EH (cell line): ENCODE measurements at places on chromosomes 5 and 9.
A peak's percentile ranks its signal among the peaks of the same experiment; 100 is the strongest.

DNA sequence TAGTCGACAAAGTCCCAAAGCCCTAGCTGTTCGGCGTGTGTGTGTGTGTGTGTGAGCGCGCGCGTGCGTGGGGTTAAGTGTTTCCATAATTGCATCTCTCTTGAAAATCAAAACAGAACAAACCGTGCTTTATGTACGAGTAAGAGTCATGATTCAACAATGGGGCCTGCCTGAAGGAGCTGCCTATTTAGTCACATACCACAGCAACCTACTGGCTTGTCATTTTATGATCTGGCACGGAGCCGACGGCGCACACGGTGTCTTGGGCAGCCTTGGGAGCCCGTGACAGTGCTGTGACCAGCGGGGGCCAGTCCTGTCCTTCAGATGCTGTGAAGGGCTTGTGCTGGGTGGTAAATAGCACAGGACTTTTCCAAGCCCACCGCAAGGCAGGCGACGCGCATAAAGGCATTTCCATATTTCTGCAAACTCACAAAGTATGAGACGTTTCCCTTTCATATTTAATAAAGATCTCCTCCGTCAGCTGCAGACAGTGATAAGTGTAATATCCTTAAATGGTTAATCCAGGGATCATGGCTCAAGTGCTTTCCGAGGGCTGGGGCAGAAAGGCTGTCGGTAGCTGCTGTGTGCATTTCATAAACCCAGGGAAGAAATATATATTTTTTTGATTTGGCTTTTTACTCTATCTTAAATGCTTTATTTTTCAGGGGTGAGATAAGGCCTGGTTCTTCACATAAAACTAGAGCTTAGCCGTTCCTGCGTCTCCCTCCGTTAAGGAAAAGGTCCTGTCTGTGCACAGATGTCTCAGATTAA, 270.2 kb upstream of the IRX1 start:
- no peak for DNase-seq

- DNase-seq, result no peak
Observed at GRCh38 chr5:75964008-75964407, 119.2 kb upstream of the SV2C start.

- DNase-seq, result no peak
Observed at GRCh38 chr5:143436871-143437270, 33.4 kb upstream of the NR3C1 start.

DNA sequence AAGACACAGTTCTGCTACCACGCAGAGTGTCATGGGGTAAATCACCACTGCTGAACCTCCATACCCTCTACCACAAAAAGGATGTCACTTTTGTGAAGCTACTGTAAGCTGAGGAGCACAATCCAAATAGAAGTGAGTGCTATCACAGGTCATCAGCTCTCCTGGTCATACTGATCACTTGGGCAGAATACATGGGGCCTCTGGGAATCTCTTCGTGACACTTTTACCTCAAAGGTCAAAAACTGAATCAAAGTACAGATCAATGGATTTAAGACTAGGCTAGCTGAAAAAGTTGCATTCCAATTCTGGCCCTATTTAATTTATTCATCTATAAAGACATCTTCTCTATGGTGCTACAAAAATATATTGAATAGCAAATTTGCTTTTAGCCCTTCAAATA, 115.5 kb downstream of the MPDZ start:
- no peak for DNase-seq

GRCh38 chr9:116280529-116280928, 126.9 kb downstream of the PAPPA start:
- no peak for DNase-seq

DNA sequence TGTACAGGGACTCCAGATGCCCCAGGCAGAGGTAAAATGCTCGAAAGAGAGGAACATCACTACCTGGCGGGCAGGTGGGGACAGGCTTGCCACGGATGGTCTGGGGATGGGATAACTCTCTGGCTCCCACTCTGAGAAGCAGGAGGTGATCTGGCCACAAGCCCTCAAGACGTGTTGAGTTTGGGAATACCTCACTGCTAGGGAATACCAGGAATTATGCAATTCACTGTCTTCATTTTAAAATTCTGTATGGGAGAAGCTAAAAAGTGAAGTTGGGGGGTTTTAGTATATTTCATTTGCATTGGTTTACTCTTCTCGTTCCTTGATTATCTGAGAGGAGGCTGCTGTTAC, 510.4 kb downstream of the CCDC171 start:
- DNase-seq, result no peak

DNA sequence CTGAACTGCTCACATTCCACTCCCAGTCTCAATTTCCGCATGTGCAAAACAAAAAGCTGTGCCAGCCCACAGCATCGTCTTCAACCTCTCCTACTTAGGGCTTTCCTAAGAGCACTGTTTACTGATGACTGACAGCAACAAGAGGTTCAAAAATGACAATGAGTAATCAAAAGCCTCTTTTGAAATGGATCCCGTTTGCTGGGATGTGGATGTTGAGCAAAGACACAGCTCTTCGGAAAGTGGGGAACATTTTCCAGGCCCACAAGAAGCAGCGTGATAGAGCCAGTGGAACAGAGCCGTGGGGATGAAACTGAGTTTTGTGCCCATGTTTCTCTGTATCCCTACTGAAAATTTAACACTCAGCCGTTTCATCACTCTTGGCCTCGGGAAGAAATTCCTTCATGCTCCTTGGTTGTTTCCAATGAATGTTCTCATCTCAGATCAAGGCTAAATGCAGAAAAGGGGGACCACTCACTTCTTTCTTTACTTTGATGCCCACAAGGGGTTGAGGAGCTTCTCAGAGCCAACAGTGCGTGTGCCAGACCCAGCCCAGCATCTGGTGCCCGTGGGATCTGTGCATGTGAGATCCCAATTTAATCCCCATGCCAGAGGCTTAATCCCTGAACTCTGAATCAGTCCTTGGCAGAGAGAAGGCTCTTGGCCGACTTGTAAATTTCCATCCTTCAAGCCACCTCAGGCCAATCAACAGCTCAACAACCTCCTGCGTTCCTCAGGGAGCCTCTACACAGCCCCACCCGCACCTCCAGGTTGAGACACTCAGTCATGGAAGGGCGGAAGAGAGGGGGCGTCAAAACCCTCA, 230.2 kb upstream of the DAPK1 start:
- DNase-seq, result peak; percentile 67

- DNase-seq, result no peak
Observed at GRCh38 chr9:624935-625500, 216.5 kb upstream of the DMRT1 start.

DNA sequence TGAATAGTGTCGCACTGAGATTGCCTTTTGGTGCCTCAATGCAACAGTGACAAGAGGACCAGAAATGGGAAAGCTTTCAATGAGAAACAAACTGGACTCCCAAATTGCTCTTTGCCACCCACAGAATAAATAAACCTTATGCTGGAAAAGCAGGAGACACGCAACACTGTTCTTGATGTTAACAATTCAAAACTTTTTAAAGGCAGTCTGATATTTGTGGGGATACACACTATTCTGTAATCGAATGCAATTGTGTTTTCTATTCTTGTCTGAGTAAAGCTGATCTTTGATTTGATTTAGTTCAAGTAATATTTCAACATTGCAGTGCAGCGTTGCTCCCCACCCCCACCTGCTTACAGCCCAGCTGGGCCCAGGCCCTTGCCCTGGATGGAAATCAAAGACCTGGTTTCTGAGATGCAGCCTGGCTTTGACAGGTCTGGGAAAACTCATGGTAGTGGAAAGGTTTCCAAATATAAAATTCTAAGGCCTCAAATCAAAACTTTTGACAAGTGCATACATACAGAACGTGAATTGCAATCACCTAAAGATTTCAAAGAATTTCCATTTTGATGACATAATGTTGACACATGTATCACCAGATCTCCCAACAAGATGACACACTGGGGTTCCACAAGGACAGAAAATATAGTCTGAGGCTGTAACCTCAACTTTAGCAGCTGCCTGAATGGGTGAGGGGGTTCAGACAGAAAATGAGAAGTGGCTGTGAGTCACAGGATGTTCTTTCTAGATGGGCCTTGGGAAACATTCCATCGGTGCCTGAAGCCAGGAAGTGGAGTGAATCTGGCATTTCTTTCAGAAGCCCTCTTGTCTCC, 55.1 kb downstream of the ABCA1 start:
- peak; percentile 99 for DNase-seq

- no peak for DNase-seq
Observed at GRCh38 chr9:112833081-112833480, 57.6 kb downstream of the SLC46A2 start.

GRCh38 chr9:126397056-126397455, 70.4 kb downstream of the MVB12B start:
- DNase-seq, result no peak

DNA sequence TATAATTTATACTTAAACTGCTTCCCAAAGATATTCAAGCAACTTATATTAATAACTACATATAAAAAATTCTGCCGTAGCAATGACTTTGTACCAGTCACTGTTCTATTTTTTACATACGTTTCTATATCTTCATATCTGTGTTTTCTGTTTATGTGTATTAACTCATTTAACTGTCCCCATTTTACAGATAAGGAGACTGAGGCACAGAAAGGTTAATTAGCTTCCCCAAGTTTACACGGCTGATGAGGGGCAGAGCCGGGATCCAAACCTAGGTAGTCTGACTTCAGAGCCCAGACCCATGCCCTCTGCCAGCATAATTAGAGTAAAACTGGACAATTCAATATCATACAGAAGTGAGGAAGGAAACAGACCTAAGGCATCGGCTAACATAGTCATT, 259.7 kb upstream of the TUT7 start:
- no peak for DNase-seq

- peak; percentile 93 for DNase-seq
Observed at GRCh38 chr5:43040287-43041098, at the start of gene ANXA2R. ANXA2R (minus strand) TSS chr5:43040319; CDS start chr5:43040046, 273 bp downstream.

GRCh38 chr9:34628656-34629490, at the start of gene ARID3C:
ARID3C (minus strand) TSS chr9:34629066; CDS start chr9:34628014, 1,052 bp downstream.
- no peak for DNase-seq

GRCh38 chr9:37503736-37504135, 18.0 kb downstream of the POLR1E start:
- DNase-seq, result peak; percentile 17

- DNase-seq, result no peak
Observed at GRCh38 chr5:1217596-1218206, 7.5 kb upstream of the SLC6A18 start.

GRCh38 chr5:33696411-33696810, 195.4 kb downstream of the ADAMTS12 start:
- DNase-seq, result no peak

DNA sequence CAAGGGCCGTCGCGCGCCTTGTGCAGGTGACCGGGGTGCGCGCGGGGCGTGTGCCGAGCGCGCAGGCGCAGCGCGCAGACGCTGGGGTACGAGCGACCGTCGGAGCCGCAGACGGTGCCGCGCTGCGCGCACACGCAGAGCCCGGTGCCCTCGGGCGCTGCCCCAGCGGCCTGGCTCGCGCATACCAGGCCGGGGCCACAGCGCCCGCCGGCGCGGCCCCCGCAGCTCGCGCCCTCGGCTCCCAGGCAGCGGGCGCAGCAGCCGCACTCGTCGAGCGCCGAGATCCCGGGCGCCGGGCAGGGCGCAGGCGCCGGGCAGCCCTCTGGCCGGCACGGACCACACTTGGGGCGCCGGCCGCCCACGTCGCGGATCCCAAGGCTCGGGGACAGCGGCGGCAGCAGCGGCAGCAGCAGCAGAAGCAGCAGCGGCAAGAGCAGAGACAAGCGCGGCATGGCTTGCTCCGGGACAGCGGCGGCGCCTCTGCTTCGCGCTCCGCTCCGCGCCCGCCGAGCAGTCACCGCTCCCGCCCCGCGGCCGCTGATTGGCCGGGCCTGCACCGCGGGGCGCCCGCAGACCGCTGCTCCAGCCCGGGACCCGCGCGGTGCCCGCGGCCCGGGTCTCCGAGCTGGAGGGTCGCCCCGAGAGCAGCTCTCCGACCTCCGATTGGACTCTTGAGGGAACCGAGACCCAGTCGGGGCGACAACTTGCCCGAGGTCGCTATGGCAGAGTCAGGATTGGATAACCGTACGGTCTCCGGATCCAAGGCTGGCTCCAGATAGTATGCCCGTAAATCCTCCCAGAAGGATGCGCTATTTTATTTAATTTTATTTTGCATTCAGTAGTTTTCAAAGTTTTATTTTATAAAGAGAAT, at the start of gene IGFBPL1:
IGFBPL1 (minus strand) TSS at position 482 of the 871 bp plus-strand sequence; CDS start at position 452, 30 bp downstream.
- peak; percentile 39 for DNase-seq

- no peak for DNase-seq
Observed at GRCh38 chr5:67286006-67286405, 89.4 kb upstream of the CD180 start.

DNA sequence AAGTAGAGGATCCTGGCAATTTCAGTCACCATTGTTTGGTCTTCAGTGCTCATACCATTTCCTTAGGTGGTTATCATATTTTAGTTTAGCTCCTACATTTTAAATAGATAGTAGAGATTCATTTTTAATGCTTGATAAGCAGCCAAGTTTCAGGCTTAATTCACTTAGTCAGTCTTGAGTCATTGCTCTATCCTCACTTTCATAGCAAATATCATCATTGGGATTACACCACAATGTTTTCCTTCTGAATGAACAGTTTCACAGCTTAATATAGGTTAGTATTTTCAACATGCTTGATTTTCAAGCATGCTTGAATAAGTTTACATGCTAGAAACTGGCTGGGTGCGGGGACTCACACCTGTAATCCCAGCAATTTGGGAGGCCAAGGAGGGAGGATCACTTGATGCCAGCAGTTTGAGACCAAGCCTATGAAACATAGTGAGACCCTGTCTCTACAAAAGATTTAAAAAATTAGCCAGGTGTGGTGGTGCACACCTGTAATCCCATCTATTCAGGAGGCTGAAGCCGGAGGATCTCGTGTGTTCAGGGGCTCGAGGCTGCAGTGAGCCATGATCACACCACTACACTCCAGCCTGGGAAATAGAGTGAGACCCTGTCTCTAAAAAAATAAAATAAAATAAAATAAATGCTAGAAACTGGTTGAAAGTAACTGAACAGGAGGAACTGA, 339.9 kb downstream of the ADGRV1 start:
- no peak for DNase-seq

- no peak for DNase-seq
Observed at GRCh38 chr9:134570711-134571325, 70.8 kb upstream of the COL5A1 start.

DNA sequence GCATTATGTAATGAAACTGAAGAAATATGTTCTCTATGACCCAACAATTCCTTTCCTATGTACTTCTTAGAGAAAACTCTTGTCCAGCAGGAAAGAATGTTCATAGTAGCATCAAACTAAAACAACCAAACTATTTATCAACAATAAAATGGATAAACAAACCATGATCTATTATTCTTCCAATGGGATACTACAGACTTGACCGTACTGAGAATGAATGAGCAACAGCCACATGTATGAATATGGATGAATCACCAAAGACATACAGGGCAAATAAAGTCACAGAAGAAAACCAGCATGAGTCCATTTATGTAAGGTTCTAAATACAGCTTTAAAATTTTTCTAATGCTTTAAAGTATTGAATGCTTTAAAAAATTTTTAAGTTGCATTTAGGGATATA, 73.6 kb upstream of the SUSD1 start:
- DNase-seq, result peak; percentile 38

- DNase-seq, result no peak
Observed at GRCh38 chr5:72428669-72429068, 78.5 kb downstream of the ZNF366 start.

DNA sequence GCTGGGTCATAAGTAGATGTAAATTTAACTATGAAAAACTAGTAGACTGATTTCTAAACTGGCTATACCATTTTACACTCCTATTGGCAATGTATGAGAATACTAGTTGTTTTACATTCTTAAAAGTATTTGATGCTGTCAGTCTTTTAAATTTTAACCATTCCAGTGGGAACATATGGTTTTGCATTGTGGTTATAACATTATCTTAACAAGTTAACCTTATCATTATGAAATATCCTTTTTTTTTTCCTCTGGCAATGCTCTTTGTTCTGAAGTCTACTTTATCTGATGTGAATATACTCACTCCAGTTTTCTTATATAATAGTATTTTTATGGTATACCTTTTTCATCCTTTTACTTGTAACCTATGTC, 548.9 kb upstream of the CLINT1 start:
- DNase-seq, result no peak
